ENCODE measurements at places on chromosomes 7 and 10. TPM values are rescaled to one million over a fixed set of nuclear protein-coding genes. Genes with fewer than 3 reads are reported as not detected.

Gene TCAF2
- 2.2 TPM for total RNA-seq

- no peak for DNase-seq
Observed at GRCh38 chr7:102453319-102453718, 11.3 kb downstream of the ALKBH4 start.

DNA sequence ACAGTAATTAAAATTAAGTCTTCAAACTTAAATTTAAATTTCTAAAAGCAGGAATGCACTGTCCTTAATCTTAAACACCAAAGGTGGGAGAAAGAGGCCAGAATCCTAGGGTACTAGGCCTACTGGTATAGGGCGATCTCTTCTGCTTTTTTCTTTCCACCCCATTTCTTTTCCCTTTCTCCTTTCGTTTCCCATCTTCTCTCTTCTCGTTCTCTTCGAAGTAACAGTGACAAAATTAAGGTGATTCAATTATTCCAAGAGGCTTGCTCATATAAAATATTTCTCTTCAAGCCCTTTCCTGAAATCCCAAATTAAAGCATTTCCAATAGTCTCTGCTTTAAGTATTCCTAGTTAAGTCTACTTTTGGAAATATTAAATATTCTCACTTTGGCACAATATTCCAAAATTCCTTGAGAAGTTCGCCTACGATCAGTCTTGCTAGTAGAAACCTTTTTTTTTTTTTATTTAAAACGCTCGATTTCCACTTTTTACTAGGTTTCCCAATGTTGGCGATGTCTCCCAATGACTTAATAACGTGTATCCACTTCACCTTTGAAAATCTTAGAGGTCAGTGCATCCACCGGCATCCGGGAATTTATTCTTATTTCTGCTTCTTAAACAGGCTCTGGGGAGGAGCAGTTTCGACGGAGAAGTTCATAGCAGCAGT is 765 bp upstream of the LCOR start:
- no peak for DNase-seq

- no peak for DNase-seq
Observed at GRCh38 chr10:13801907-13802288, 215.1 kb downstream of the PRPF18 start.

Gene BTRC
- total RNA-seq = 15.1 TPM

Gene FAM237B
- total RNA-seq = not detected

DNA sequence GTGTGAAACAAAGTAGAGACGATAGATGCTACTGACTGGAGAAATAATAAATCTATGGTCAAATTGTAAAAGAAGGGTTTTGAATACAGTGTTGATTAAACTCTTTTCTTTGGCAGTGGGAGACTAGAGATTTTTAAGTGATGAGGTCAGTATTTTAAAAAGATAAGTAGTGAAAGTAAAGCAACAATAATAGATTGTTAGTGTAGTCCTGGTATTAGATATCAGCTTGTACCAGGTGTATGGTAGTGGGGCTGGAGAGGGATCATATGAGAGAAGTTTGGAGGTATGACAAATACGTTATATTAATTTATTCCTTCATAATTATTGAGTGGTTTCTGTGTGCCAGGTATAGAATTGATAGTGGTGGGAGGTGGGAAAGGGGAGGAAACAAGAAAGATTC is 25.2 kb downstream of the PHTF2 start:
- DNase-seq = no peak

All from breast epithelium (tissue), 4 donors.